HuH-7 (cell line): ENCODE measurements at places on chromosomes 4 and X.

GRCh38 chr4:100694467-100694866 lies 176.6 kb upstream of the EMCN start:
- no peak for DNase-seq

DNA sequence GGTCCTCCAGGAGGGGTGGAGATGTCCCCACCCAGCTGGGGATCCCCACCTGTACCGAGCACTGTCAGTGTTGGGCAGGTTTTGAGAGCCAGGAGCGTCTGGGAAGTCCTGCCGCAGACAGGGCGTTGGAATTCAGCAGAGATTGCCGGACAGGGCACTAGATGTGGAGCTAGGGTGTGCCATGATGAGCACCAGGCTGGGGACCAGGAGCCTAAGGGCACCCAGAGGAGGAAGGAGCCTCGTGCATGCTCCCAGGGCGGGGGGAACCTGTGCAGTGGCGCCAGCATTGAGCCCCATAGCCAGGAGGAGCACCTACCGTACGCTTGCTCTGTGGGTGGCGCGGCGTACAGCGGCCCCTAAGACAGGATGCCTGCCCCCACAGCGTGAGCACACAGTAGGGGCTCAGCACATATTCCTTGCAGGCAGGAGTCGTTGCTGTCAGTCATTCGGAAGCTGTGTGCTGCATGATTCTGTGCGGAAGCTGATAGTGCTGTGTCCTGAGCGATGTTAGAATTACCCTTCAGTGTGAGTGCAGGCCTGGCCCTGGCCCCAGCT lies 18.8 kb upstream of the TADA2B start:
- DNase-seq = no peak

GRCh38 chr4:813900-814299 lies 12.0 kb downstream of the CPLX1 start:
- DNase-seq = peak; percentile 64

GRCh38 chr4:179145746-179146525 lies 1703.7 kb upstream of the AGA start:
- no peak for DNase-seq

- no peak for DNase-seq
Observed at GRCh38 chr4:169377367-169377766, 106.6 kb upstream of the SH3RF1 start.

DNA sequence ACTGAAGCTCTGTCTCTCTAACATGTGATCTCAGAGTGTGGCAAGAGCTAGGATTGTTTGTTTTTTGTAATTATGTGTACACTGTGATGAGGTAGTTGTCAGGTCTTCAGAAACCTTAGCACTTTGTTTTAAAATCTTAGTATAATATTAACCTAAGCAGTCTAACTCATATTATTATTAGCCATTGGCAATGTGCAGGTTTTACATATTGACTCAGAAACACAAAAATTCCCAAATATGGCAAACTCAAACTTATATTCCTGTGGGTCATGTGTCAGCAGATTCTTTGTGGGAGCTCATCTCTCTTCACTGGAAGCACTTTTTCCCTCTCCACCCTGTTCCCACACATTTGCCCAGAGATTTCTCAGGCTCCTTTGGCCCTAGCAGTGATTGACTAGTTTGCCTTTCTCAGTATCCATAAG lies 8.2 kb upstream of the PWWP3B start:
- DNase-seq = peak; percentile 9

- DNase-seq = no peak
Observed at GRCh38 chr4:99436462-99436861, 1.3 kb upstream of the ADH7 start.

DNA sequence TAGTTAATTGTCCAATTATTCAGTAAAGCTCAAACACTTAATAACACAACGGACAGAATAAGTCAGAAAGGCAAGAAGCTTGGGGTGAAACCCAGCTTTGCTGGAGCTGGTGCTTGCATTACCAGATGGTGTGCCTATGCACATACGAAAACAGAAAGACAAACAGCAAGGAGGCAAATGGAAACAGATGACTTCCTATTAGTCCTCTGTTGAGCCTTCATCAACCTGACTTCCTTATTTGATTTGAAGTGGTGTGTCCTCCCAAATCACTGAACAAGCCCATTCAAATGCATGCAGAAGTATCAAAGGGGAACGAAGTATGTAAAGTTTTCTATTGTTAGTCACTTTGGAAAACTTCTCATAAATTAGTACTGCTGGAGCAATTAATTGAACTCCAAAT lies 166.2 kb downstream of the ATP10D start:
- no peak for DNase-seq

GRCh38 chrX:76821276-76821675 lies 393.8 kb downstream of the MAGEE1 start:
- DNase-seq = no peak

DNA sequence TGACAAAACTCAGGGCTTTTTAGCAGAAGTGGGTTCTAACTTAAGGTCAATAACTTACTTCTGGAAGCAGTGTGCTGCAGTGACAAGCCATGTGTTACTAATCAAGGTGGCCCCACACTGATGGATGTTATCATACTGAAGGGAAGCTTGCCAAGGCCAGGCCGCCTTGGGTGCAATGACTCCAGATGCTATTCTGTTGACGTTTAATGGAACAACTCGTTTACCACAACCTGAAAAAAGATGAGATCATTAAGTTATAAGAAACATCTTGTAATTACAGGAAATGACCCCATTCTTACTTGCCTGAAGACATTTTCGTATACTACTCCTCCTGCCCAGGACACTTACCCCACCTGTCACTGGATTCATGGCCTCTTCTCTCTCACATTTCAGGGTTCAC lies 38.9 kb upstream of the TMPRSS11D start:
- DNase-seq = no peak

- no peak for DNase-seq
Observed at GRCh38 chrX:112946227-112946626, 105.6 kb upstream of the AMOT start.

DNA sequence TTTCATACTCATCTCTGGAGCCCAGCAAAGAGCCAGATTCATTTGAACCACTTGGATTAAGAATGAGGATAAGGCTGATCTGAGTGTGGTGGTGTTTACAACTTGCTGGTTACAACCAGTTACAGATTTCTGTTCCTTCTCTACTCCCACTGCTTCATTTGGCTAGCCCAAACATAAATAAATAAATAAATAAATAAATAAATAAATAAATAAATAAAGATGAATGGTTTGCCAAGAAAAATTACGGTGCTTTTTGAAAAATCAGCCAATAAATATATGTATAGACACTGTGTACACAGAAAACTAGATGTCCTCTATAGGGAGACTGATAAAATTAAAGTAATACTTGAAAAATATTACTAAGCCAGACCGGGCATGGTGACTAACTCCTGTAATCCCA lies 17.1 kb downstream of the RPL9 start:
- DNase-seq = no peak

DNA sequence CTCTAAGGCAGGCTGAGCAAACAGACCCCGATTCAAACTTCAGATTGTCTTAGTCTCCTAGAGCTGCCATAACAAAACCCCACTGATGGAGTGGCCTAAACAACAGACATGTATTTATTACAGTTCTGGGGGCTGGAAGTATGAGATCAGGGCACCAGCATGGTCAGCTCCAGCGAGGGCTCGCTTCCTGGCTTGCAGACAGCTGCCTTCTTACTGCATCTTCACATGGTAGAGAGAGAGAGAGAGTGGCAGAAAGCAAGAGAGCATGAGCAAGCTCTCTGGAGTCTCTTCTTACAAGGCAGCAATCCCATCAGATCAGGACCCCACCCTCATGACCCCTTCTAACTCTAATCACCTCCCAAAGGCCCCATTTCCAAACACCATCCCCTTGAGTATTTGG lies 22.3 kb upstream of the SORCS2 start:
- DNase-seq = no peak

GRCh38 chrX:51456814-51457213 lies 39.6 kb downstream of the NUDT11 start:
- DNase-seq = no peak

DNA sequence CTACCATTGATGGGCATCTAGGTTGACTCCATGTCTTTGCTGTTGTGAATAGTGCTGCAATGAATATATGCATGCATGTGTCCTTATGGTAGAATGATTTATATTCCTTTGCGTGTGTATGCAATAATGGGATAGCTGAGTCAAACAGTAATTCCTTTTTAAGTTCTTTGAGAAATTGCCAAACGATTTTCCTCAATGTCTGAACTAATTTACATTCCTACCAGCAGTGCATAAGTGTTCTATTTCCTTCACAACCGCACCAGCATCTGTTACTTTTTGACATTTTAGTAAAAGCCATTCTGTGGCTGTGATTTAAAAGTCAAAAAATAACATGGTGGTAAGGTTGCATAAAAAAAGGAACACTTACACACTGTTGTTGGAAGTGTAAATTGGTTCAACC lies 103.1 kb upstream of the FAM47B start:
- no peak for DNase-seq

DNA sequence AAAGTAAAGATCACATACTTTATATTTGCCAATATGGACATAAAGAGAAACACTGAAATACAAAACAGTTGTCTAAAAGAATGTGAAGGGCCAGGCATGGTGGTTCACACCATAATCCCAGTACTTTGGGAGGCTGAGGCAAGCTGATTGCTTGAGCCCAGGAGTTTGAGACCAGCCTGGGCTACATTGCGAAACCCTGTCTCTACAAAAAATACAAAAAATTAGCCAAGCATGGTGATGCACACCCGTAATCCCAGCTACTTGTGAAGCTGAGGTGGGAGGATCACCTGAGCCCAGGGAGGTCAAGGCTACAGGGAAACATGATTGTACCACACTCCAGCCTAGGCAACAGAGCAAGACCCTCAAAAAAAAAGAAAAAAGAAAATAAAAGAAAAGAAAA lies 11.8 kb downstream of the RBM47 start:
- DNase-seq = no peak

DNA sequence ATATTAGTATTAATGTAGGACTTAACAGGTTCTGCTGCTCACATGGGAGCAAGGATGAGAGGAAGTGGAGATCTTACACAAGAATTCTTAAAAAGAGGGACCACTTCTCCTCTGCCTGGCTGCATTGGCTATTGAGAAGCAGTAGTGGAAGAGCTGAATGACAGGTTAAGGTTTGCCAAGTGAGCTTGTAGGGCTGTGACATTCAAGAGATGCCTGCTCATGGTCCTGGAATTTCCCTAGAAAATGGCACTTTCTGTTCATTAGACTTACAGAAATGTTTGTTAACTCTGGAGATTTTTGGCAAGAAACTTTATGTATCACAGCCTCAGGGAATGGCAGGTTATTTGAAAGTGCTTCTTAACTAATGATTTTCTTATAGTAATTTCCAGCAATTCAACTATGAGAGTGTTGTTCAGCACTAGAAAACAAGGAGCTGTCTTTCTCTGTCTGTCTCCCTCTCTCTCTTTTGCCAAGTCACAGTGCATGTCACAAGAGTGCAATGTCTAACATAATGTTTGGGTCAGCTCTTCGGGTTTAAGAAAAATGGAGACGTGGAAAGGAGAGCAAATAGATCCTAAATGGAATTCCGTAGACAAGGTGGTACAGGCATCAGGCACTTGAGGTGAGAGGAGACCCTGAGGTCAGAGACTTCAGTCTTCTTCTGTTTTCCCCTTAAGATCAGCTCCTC lies 8.3 kb upstream of the NAP1L5 start:
- DNase-seq = no peak

GRCh38 chrX:152165033-152165743 lies 26.8 kb upstream of the MAGEA10 start:
- no peak for DNase-seq

DNA sequence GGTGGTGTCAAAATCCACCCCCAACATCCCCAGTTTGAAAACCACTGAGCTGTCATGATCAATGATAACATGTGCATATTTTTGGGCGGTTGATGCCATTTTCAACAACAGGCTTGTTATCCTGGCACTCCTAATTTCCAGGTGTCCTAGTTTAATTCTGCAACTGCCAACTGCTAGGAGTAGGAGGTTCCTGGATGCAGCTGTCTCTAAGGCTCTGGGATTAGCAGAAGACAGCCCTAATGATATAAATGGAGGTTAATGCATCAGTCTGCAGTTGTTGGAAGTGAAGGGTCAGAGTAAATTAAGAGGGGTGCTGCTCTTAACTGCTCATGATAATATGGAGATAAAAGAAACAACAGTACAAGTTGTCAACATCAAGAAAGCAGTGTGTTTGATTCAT lies 23.8 kb downstream of the ARFIP1 start:
- DNase-seq = no peak

DNA sequence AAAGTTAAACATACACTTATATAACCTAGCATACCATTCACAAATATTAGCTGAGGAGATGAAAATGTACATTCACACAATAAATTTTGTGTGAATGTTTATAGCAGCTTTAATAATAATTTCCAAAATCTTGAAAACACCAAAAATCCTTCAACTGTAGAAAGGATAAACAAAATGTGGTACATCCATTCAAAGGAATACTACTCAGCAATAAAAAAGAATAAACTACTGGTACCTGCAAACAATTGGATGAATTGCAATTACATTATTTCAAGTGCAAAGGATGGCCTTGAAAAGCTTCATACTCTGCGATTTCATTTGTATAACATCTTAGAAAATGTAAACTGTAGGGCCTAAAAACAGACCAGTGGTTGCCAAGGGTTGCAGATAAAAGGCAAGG lies 11.7 kb upstream of the RPS6KA6 start:
- DNase-seq = no peak

DNA sequence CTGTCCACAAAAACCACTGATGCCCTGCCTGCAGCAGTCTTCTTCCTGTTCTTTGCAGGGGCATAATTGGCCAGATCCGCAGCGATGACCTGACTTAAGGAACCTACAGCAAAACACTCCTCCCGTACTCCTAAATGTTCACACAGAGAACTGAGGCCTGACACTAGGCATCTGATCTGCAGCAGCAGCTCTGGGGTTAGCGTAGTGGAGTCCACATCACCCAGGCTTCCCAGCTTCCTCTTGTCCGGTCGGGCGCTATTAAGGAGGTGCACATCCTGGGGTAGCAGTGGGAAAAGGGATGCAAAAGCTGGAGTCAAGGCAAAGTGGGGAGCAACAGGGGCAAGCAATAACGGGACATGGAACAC lies 758 bp downstream of the SCFD2 start:
- DNase-seq = peak; percentile 61
